Fibroblast of lung (primary cell): ENCODE measurements at places on chromosomes 12 and 14. TPM values are rescaled to one million over a fixed set of nuclear protein-coding genes. Genes with fewer than 3 reads are reported as not detected.

The CCT2 gene
- 178 and 237 TPM in 2 replicates for polyA plus RNA-seq

The RHOJ gene
- polyA plus RNA-seq: 10.4 and 27.3 TPM in 2 replicates

The LGR5 gene
- polyA plus RNA-seq: not detected in 2 replicates

The ZNF664 gene
- 44.1 and 55.1 TPM in 2 replicates for polyA plus RNA-seq

The ASB2 gene
- 0.91 and 1.5 TPM in 2 replicates for polyA plus RNA-seq

The LMNTD1 gene
- 0.18 TPM in 1 of 2 replicates, not detected in the other for polyA plus RNA-seq

The MGAT4C gene
- not detected in 2 replicates for polyA plus RNA-seq

The TESPA1 gene
- not detected in 2 replicates for polyA plus RNA-seq

The CATSPERB gene
- not detected in 2 replicates for polyA plus RNA-seq

The SDS gene
- polyA plus RNA-seq: not detected in 2 replicates

GRCh38 chr14:71714225-71714624 lies 218.0 kb upstream of the RGS6 start:
- peak; percentile 87 for DNase-seq

DNA sequence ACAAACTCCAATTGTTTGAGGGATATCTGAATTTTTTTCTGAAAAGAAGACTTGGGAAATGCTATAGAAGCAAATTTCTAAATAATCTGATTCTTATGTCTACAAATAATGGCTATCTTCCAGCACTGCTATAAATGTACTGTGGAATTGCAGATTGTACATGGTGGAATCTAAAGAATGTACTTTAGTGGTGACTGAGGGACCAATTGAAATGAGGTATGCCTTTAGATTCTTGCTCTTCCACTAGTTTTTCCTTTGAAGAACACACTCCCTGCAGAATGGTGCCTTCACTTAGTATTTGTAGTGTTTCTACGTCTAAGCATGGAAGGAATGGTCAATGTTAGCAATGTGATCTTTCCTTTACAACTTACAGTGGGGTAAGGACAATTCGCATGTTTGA lies 11.7 kb upstream of the PRB4 start:
- no peak for DNase-seq

- no peak for DNase-seq
Observed at GRCh38 chr14:99966037-99966835, 99.0 kb upstream of the EVL start.

DNA sequence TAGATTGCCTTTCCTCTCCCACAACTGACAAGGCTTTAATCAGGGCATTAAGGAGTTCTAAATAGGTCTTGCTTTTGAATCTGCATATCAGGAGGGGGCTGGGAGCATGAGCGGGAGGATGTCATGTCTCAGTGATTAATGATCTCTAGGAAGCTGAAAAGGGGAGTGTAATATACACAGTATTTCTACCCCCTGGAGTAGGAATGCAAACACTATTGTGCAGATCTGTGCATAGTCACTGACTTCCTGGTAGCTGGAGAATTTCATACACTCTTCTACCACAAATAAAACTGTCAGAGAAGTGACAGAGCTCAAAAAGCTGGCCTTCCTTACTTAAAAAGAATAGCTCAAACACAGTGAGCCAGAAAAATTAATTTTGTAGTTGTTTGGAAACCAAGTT lies 65.8 kb downstream of the RIC8B start:
- DNase-seq: peak; percentile 83

DNA sequence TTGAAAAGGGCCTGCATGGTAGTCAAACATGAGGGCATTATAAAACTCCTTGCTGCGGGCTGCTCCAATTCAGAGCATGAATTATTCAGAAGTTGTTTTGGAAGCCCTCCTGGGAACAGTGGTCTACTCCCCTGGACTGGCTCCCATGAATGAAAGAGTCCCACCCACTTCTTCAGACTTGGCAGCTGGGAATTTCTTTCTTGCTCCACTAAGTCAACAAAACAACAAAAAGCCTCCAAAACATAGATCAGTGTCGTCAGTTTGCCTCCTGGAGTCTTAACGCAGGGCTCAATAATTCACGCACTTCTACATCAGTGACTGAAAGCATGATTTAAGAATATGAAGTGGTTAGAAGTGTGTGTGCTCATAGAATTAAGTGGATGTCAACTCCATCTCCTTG lies 37.9 kb downstream of the AKAP6 start:
- DNase-seq: peak; percentile 58

DNA sequence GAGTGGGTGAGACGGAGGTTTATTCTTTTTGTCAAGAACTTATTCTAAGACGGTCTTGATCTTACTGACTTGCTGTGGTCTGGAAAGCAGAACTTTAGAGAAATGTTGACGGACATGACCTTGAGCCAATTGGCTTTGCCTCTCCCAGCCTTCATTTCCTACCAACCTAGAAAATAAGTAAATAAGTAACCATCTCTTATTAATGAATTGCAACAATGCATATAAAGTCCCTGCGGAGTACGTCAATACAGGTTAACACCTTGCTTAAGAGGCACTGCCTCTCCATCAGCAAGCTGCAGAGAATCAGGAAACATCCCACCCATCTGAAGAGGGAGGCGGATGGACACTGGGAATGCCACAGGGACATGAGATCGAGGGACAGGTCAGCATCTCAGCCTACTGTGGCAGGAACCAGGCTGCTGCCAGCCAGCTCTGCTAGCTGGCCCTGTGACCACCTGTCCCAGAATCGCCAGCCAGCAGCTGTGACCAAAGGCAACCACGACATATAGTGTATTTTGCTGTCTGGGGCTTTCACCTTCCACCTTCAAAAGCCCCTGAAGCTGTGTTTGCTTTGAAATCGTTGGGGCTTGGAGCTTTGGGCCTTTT lies 208.3 kb downstream of the BCL11B start:
- no peak for DNase-seq

DNA sequence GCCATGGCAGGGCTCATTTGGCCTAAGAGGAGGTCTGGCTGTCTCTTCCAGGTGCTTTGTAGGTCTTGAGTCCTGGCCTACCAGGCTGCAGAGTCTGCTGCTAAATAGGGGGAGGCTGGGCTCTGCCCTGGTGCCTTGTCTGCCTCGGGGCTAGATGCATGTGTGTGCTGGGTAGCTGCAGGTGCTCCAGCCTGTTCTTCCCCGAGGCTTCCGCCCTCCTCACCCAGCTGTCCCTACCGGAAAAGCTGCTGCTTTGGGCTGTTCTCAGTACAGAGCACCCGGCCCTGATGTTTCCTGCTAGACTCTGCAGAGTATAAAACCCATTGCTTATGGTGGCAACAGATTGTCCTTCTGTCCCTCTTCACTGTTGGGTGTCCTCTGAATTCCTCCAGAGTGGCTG lies 37.7 kb downstream of the RAB35 start:
- no peak for DNase-seq

GRCh38 chr12:58906917-58907316 lies 13.4 kb downstream of the LRIG3 start:
- DNase-seq: no peak

- no peak for DNase-seq
Observed at GRCh38 chr14:101944451-101944850, 19.9 kb upstream of the DYNC1H1 start.

GRCh38 chr12:123761841-123762714 lies at the start of gene DNAH10:
DNAH10 (plus strand) TSS chr12:123762301; CDS start chr12:123762337, 36 bp downstream.
- DNase-seq: peak; percentile 26

DNA sequence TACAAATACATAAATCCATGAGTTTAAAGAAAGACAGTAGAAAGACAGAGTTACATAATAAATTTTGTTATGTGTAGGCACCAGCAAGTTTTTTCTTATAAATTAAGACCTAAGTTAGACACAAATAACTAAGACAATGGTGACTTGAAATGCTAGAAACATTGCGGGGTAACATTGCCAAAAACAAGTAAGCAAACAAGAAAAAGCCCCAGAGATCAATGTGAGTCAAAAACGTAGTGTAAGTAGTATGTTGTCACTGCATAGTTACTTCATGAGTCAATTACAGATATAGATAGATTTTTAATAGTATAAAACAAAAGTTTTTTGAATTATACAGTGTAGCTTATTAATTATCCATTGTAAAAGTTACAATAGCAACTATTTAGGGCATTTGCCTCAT lies 83.4 kb downstream of the CNTN1 start:
- DNase-seq: peak; percentile 0

GRCh38 chr14:96484399-96484798 lies 17.8 kb upstream of the PAPOLA start:
- DNase-seq: peak; percentile 15

GRCh38 chr12:79187032-79187431 lies 322.5 kb downstream of the SYT1 start:
- DNase-seq: no peak

DNA sequence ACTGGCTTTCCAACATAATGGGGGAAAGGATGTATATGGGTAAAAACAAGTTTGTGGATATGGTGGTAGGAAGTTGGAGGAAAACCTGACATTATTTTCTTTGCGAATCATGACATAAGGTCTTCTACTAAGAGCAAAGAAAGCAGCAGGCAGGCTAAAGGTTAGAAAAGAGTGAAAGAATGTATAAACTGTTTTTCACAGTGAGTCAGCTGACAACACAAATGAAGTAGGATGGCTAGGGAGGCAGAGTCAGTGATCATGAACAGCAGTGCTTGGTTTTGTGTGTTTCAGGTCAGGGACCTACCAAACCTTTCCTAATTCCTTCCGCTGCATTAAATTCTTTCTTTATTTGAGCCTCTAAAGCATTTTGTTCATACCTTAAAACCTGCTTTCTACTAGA lies 46.3 kb upstream of the CATSPERB start:
- peak; percentile 1 for DNase-seq

DNA sequence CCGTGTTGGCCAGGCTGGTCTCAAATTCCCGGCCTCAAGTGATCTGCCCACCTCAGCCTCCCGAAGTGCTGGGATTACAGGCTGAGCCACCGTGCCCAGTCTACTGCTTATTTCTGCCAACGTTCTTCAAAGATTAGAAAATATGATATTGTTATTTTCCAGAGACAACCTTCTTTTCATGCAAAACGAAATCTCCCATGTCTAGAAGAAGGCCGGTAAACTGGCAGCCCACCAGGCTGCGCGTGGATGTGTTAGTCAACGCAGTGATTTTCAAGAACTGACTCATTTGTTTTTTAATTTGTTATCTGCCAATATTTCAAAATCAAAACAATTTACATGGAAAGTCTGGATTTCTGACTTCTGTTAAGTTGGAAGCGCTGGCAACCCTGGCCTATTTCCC lies 169.6 kb downstream of the RIMBP2 start:
- DNase-seq: no peak
